Gastroesophageal sphincter (tissue), 4 donors: ENCODE measurements at places on chromosomes 6 and 20.

GRCh38 chr6:18161431-18161830 is 6.2 kb downstream of the KDM1B start:
- peak; percentile 55 for ATAC-seq

- no peak for ATAC-seq
Observed at GRCh38 chr20:49675368-49676151, 38.1 kb downstream of the B4GALT5 start.

- peak; percentile 8 for ATAC-seq
Observed at GRCh38 chr6:139370283-139370998, 4.0 kb downstream of the CITED2 start.

GRCh38 chr6:21628160-21628559 is 34.6 kb downstream of the SOX4 start:
- no peak for ATAC-seq

DNA sequence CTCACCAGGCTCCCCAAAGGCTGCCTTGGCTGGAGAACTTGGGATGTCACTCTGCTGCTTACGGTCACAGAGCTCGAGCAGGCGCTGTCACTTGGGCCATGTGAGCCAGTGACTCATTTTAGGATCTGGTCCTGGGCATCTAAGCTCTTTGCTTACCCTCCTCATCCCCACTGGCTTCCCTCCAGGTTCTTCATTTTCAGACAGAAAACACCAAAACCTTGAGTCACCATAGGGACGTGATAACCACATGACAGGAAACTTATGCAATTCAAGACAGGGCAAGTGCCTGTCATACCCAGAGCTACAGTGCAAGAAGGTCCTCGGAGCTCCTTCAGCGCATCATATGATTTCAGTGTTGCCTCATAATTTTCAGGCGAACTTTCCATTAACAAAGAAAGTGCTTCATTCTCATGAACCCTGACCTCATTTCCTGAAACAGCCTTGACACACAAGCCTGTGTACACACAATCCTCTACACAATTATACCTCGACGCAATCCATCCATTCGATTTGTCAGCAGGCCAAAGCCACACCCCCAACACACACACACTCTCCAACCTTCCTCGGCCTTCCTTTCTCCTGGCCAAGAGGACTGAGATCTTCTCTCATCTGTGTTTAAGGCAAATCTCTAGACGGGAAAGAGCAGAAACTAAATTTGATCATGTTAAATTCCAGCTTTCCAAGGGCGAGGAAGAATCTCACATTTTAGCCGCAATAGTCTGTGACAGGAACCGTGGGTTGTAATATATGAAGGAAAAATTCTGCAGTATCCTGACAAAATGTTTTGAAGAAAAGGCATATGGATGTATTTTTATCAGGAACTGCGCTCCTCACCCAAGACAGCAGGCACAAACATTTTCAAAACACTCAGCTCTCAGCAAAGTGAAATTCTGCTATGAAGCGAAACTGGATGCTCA is 25.3 kb downstream of the TBC1D7 start:
- ATAC-seq, result peak; percentile 88

DNA sequence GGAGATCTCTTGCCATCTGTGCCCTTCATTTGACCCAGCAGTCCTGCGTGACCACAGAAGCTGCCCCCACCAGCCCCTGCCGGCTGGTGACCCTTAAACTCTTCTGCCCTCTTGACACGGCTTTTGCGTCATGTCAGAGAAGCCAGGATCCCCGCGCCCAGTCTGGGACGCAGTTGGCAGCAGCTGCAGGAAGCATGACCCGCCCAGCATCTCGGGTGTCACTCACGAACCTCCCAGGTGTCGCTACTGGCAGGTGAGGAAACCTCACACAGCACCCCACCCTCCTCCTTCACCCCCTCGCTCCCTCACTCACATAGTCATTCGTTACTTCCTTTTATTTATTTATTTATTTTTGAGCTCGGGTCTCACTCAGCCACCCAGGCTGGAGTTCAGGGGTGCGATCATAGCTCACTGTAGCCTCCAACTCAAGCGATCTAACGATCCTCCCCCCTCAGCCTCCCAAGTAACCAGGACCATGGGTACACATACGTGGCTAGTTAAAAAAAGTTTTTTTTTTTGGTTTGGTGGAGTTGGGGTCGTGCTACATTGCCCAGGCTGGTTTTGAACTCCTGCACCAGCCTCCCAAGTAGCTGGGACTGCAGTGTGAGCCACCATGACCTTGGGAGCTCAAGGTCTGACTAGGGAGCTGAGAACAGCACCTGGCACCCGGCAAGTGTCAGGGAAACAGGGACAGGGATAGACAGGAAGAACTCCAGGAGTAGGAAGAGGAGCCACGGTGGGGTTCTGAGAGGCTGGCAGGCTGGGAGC is 14.1 kb upstream of the SPDEF start:
- ATAC-seq, result no peak

DNA sequence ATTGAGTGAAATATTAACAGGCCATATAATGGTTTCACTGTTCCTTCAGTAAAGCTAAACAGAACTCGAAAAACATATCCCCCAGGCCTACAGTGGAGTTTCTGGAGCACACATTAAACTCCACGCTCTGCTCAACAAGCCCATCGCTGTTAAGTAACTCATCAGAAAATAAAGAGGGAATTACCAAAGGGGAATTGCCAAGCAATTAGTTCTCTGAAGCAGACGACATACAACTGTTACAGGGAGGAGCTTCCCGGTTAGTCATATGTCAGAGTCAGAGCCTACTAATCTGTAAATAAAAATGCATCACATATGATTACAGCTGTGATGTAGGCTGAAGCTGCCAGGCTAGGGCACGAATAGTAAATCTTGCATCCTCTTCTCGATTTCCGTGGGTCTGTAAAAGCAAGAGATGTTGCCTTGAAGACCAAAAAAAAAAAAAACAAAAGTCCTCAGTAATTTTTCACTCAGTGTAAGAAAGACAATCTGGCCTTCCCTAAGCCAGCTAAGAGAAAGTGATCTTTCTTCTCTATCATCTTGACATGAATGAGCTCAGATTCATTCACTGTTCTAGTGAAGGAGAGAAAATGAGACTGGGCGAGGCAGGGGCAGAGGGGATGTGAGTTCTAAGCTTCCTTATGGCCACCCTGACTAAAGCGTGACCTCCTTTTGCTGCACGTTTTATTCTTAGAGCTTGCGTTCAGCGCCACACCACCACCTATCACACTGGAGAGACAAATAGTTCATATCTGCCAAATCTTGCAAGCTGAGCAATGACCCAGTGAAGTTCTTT is 13.8 kb downstream of the ATXN1 start:
- ATAC-seq, result no peak

- ATAC-seq, result no peak
Observed at GRCh38 chr6:156988276-156989158, 211.3 kb downstream of the ARID1B start.

GRCh38 chr6:29489286-29489685 is 1.5 kb upstream of the MAS1L start:
- no peak for ATAC-seq

GRCh38 chr20:45088247-45088646 is 12.7 kb downstream of the KCNS1 start:
- ATAC-seq, result no peak

- ATAC-seq, result no peak
Observed at GRCh38 chr6:20845592-20845991, 311.3 kb downstream of the CDKAL1 start.

DNA sequence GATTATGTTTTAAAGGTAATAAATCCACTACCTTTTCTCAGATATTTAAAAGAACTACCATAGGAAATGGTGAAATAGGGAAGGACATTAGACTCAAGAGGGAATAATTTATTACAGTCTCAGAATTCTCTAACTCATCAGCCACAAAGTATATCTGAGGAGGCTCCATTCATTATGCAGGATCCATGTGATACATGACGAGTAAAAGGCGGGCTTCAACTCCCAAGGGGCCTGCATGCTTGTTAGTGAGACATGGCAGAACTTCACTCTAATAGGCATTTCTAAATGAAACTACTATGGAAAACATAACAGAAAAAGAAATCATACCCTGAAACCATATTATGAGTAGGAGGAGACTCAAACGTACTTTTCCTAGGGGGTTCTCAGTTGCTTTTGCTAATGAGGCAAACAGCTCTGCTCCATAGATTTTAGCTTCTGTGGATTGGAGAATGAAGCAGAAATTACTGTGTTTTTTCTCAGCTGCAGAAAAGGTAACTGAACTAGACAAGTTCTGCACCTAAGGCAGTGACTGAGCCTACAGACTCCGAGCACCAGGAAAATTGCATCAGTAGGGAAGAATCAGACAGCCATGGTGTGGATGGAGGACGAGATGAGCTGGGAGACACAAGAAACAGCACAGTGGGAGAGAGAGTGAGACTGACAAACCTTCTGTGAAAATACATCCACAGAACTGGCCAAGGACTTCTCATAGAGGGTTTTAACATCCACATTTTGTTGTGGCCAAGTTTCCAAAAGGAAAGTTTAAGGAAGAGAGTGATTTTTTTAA is 254.6 kb upstream of the PRDM1 start:
- ATAC-seq, result no peak

DNA sequence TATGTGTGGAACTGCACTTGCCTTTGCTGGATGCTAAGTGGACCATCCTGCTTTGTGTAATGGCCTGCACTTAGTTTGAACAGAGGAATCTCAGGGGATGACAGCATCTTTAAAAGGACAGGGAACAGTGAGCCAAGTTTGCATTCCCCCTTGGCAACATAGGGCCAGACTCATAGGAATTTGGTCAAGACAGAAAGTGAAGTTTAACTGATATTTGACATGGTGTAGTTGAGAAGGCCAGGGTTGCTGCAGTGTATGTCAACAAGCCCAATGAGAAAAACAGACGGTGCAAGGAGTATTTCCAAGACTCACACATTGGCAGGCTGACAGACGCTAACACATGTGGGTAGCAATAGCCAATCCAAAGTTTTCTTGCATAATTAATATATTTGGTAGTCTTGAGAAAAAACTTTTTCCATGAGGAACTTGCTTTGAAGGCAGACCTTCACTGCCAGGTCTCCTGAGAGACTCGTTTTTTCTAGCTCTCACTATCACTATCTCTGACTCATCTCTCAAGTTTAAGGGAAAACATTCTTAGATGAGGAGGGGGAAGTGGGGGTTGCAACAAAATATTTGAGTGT is 213.8 kb downstream of the IBTK start:
- peak; percentile 74 for ATAC-seq

DNA sequence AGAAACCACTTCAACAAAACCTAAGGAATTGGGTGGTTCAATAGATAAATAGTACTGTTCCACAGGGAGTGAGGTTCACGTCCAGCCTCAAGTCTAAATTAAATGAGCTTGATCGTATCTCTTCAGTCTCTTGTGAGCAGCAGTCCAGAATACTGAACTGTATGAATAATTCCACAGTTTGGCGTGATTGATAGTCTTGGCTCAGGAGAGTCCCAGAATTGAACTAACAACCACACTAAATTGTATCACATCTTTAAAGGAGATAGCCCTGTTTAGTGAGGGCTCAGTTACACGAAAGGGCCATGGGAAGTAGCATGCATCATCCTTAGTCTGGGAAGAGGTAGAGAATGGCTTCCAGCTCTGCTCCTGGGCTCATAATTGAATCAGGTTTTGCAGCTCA is 224.6 kb downstream of the PACRG start:
- ATAC-seq, result no peak

DNA sequence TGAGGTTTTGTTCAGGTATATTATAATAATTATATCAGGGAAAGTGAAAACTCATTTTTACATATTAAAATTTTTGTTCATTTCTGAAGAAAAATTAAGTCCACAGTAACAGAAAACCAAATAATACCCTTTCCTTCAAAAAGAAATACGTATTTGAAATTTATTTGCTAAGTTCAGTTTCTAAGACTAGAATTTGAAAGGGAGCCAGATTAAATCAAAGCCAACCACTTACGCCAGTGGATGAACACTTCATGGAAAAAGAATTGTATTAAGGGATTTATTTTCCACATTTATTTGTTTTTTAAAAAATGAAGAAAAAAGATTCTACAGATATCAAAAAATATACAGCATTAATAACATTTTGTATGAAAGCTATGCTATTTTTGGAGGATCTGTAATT is 654.4 kb downstream of the EYS start:
- no peak for ATAC-seq

- no peak for ATAC-seq
Observed at GRCh38 chr6:10033223-10033829, 381.5 kb downstream of the TFAP2A start.

- ATAC-seq, result peak; percentile 42
Observed at GRCh38 chr6:452301-453067, 60.9 kb downstream of the IRF4 start.

DNA sequence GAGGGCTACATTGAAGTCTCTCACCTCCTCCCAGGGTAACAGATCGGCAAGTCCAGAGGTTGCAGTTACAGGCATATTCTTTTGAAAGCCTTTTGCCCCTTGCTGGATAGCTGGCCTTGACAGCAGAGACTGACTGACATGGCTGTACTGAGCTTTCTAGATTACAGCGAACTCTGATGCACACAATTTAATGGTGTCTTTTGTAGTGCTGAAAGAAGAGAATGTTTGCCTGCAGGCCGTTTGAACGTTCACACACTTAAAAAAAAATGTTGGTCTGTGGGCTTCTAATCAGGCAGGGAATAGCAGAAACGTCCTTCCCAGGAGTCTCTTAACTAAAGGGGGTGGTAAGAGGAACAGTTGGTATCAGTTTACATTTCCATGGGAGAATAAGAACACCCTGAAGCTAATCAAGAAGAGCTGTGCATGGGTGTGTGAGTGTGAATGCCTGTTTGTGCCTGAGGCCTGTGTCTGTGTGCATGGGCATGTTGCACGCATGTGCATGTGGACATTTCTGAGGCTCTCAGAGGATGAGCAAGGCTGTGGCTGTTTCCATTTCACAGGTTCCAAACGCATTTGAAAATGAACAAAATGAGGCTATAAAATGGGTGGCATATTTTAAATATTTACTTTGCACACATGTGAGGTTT is 213.9 kb upstream of the SSTR4 start:
- no peak for ATAC-seq

DNA sequence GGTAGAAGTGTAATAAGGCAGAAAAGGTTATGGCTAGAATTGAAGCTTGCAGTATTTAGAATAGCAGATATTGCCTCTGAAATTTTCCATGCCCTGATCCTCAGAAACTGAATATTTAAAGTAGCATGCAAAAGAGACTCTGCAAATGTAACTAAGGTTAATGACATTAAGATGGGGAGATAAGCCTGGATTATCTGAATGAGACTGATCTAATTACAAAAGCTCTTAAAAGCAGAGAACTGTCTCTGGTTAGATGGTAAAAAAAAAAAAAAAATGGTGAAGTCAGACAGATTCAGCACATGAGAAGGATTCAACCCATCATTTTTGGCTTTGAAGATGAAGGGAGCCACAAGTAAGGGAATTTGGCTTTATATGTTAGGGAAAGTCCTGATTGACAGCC is 503.7 kb upstream of the IRAK1BP1 start:
- ATAC-seq, result no peak

DNA sequence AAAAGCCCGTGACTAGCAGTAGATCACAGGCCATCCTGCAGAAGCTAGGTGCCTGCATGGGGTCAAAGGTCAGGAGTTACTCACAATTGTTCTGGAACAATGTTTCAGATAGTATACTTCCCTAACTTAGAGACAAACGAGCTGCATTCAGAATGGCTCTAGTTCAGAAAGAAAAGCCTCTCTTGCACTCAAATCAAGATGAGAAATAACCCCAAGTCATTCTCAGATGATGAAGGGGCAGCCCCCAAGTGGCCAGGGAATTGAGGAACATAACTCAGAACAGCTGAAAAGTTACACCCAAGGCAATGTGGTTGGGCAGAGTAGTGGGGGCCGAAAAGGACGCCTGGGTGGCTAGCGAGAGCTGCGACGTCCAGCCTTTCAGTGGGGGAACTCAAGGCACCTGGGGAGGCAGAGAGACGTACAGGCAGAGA is 27.8 kb downstream of the FYN start:
- ATAC-seq, result no peak
